ENCODE measurements at places on chromosomes 4 and X.

DNA sequence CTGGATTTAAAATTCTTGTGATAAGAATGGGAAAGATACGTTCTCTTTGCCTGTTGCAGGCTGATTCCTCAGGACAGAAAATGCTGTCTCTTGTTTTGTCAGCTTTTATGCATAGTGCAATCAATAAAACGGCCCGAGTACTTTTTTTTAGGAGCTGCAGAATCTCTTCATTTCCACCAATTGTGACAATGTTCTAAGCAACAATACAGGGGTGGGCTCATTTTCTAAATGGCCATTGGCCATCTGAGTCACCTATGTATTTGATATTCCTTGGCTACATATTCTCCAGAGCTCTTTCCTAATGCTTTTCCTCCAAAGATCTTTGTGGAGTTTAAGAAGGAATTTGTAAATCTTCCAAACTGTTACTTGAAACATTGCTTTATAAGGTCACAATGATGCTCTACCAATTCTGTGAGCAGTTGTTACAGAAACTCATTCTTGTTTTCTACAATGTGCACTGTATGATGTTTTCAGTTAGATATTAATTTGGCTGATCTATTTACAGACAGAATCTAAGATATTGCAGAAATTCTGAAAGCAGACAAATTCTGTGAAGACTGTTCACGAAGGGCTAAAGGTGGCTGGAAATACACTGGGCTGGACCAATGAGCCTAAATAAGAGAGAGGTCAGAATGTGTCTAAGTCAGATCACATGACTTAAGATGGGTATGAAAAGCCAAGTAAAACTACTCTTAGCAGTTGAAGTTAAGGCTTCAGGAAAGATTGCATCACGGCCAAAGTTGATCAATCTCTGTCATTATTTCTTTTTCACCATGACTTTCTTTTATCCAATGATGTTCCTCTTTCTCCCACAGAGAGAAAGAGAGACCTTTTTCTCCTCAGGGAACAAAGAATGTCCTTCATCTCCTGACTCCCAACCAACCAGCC is 33.4 kb downstream of the TAPT1 start:
- DNase-seq, result no peak

GRCh38 chrX:103687696-103688201 is 1.2 kb upstream of the MORF4L2 start:
- peak; percentile 64 for DNase-seq

DNA sequence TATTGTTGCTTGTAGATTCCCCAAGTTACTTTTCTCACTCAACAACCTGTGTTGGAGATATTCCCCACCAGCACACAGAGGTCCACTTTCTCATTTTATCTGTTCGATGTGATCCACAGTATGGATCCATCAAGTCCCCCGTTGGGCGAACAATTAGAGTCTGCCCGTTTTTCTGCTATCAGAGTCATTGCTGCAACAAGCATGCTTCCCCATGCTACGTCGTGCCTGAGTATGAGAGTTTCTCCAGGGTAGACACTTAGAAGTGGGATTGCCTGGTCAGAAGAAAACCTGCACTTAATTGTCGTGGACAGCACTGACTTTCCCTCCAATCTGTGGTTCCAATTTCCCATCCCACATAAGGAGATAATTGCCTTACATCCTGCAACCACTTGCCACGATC is 62.7 kb upstream of the SHOX start:
- DNase-seq, result no peak

- DNase-seq, result no peak
These were observed 101.9 kb upstream of the SCOC start for GRCh38 chr4:140271553-140271952.

GRCh38 chr4:110492522-110492921 is 16.6 kb downstream of the ENPEP start:
- DNase-seq, result no peak

- DNase-seq, result no peak
These were observed 107.0 kb downstream of the DDIT4L start for GRCh38 chr4:100083289-100083688.

- no peak for DNase-seq
These were observed 50.0 kb downstream of the COMMD8 start for GRCh38 chr4:47413521-47413920.

GRCh38 chrX:50108264-50108663 is 92.5 kb downstream of the AKAP4 start:
- no peak for DNase-seq

GRCh38 chr4:53586121-53586816 is 5.0 kb downstream of the LNX1 start:
- no peak for DNase-seq

GRCh38 chr4:2829321-2829932 is 14.2 kb upstream of the ADD1 start:
- no peak for DNase-seq

- no peak for DNase-seq
These were observed 759.7 kb upstream of the MAGEB2 start for GRCh38 chrX:29455702-29456101.

GRCh38 chr4:100632163-100632562 is 114.3 kb upstream of the EMCN start:
- no peak for DNase-seq

GRCh38 chr4:168884251-168885124 is 125.6 kb downstream of the CBR4 start:
- DNase-seq, result no peak

- DNase-seq, result no peak
These were observed 13.4 kb upstream of the MEPE start for GRCh38 chr4:87819281-87819919.

DNA sequence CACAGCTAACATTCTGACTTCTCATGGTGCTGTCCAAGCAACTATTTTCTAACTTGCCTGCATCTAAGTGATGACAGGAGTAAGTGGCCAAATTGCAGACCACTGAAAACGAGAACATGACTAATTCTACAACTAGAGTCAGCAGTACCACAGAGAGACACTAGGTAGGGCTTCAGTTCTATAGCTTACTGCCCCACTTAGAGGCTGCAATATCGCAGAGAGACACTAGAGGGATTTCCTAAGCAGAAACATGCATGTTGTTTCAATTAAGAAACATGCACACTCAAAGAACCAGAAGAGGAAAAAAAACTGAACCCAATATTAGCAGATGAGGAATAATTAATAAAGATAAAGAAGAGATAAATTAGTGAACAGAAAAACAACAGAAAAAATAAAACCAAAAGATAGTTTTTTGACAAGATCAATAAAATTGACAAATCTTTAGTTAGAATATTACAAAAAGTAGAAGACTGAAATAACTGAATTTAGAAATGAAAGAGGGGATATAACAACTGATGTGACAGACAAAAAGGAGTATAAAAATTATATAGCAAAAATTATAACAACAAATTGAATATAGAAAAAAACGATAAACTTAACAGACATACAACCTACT is 100.8 kb downstream of the SPIN4 start:
- no peak for DNase-seq

DNA sequence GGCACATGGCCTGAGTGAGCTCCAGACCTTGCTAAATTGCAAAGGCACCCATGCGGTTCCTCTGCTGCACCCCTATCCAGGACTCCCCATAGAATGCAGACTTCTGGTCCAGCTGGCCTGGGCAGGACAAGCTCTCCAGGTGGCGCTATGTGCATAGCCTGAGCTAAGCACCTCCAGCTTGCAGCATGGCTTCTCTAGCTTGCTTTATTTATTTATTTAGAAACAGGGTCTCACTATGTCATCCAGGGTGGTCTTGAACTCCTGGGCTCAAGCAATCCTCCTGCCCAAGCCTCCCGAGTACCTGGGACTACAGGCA is 5.5 kb upstream of the WFS1 start:
- no peak for DNase-seq

GRCh38 chrX:129769467-129770154 is 10.1 kb upstream of the SASH3 start:
- DNase-seq, result no peak

DNA sequence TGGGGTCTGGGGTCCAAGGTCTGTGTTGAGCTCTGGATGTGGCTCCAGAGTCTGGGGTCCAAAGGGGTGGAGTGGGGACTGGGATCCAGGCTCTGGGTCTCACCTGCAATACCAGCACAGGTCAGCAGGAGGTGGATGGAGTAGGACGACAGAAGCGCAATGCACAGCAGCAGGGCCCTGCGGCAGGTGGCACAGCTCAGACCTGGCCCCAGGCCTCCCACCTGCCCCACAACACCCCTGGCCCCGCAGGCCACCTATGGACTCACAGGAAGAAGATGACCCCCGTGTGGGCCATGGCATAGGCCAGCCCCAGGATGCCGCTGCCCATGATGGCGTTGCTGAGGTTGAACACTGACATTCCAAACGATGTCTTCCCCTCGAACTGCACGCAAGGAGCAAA is 3.4 kb downstream of the SLC38A5 start:
- no peak for DNase-seq

GRCh38 chr4:183828125-183828524 is 77.0 kb upstream of the STOX2 start:
- no peak for DNase-seq

DNA sequence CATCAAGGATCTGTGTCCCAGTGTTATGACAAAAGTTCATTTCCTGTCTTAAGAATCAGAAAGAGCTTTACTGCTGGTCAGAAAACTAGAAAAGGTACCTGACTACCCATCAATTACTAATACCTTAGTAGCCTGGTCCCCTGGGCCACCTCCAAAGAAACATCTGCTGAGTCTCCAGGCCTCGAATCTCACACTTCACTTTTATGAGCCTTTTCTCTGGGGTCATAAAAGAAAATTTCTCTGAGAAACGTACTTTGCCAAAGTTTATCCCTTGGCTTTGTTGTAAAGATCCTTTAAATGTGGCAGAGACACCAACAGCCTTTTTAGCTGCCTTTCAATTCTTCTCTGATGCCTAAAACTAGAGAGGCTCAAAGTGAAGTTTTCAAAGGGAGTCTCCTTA is 17.8 kb downstream of the GUCY1A1 start:
- no peak for DNase-seq

DNA sequence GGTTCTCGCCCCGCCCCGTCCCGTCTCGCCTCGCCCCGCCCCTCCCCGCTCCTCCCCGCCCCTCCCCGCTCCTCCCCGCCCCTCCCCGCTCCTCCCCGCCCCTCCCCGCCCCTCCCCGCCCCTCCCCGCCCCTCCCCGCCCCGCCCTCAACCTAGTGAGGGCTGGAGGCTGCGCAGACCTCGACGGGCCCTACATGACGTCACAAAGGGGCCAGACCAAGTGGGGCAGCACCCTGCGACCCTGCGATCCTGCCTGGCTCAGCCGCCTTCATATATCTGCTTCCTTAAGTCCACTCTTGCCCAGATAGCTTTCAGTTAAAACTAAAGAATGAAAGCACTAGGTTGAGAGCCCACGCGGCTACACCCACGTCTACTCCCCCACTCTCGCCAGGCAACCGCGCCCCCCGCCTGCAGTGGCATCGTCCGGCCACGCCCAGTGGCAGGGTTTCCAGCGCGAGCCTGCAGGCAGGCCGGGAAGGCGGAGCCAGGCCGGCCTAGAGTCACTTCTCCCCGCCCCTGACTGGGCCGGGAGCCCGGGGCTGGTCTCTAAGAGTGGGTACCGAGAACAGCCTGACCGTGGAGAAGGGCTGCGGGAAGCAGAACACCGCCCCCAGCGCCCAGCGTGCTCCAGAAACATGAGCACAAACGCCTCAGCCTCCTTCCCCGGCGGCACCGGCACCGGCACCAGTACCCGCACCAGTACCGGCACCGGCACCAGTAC is 1.5 kb upstream of the MAOA start:
- peak; percentile 79 for DNase-seq

DNA sequence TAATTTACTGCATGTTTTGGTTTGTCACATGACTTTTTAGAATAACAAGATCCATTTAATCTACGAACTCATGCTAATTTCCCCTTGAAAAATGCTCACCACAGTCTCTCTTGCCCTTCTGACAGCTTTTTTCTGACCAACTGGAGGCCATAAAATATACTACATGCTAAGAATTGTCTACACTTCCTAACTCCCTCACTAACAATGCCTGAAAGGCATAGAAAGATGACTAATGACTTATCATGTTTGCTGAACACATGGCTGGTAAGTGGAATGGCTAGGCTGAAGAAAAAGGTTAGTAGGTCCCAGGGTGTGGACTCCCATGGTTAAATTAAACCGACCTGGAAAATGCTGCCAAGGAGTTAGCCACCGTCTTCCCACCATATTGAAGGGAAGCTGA is 309.9 kb downstream of the SPOCK3 start:
- no peak for DNase-seq

- no peak for DNase-seq
These were observed 828 bp downstream of the MCUB start for GRCh38 chr4:109560687-109561461.

- no peak for DNase-seq
These were observed 214.6 kb downstream of the PTTG2 start for GRCh38 chr4:38174801-38175200.

- DNase-seq, result no peak
These were observed 318.5 kb downstream of the EVC2 start for GRCh38 chr4:5389756-5390310.

DNA sequence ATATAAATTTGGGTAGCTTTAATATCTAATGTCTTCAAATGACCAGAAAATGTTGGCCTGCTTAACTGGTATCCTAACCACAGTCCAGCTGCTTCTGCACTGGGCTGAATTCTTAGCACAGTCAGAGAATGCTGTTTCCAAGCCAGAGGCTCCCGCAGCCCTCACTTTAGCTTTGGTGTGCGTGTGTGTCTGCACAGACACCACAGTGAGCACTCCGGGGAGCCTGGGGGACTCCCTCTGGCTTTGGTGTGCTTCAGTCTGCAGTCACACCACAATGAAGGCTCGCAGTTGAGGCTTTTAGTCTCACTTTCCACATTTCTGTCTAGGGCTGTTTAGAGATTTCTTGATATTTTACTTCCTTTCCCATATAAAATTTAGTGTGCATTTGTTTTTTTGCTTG is 53.6 kb downstream of the APOO start:
- DNase-seq, result no peak

GRCh38 chrX:111168314-111168713 is 72.3 kb downstream of the PAK3 start:
- no peak for DNase-seq

- DNase-seq, result no peak
These were observed 45.9 kb downstream of the ABLIM2 start for GRCh38 chr4:8112672-8113071.

DNA sequence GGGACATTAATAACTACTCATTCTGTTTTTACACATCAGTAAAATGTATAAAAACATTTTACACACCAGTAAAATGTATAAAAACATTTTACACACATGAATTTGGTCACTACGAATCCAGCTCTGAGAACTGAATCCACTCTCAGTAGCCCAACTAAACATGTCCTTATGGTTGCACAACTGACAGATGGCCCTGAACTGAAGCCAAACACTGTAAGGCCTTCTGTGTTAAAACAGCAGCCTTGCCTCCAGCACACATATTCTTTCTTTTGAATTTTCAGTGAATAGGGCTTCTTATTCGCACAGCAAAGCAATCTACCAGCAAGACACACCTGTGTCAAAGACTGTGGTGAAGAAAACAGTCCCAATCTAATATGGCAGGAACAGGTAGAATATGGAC is 169.9 kb upstream of the FMR1 start:
- DNase-seq, result no peak

- DNase-seq, result no peak
These were observed 814 bp downstream of the SPON2 start for GRCh38 chr4:1171311-1172227.

DNA sequence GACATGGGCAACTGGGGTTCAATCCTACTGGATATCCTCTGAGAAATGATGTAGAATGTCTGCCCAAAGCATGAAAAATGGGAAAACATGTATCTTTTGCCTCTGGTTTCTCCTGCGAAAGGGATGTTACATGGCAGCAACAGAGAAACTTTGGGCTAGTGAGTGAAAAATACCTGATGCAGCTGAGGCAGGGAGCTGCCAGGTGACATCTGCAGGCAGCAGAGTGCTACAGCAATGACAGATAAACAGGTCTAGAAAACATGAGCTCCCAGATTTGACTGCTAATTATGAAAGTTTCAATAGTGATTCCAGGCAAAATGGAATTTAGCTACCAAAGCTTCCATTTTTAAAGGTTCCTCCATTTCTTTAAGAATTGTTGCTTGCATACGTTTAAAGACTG is 4.8 kb upstream of the CXCL1 start:
- no peak for DNase-seq
